ENCODE measurements at places on chromosomes 7 and 10. TPM values are rescaled to one million over a fixed set of nuclear protein-coding genes. Genes with fewer than 3 reads are reported as not detected.

The SPACDR gene
- polyA plus RNA-seq, result 6.5 TPM

The CRHR2 gene
- 2.6 TPM for polyA plus RNA-seq

The ANKRD2 gene
- polyA plus RNA-seq, result 0.71 TPM

The ASB4 gene
- 0.33 TPM for polyA plus RNA-seq

The ZNF365 gene
- polyA plus RNA-seq, result 23.0 TPM

The DMBT1 gene
- 0.16 TPM for polyA plus RNA-seq

The BHLHA15 gene
- 3.2 TPM for polyA plus RNA-seq

The MLXIPL gene
- polyA plus RNA-seq, result 4.4 TPM

The FBXO24 gene
- 0.95 TPM for polyA plus RNA-seq

The TMEM196 gene
- polyA plus RNA-seq, result 14.7 TPM

The ADAM8 gene
- polyA plus RNA-seq, result 4.9 TPM

The SLC35B4 gene
- polyA plus RNA-seq, result 23.6 TPM

The CHAT gene
- polyA plus RNA-seq, result 1.8 TPM

The CNNM1 gene
- polyA plus RNA-seq, result 6.5 TPM

The SPDYE9 gene
- polyA plus RNA-seq, result 0.36 TPM

The TDRD1 gene
- 0.22 TPM for polyA plus RNA-seq

The PNLIPRP3 gene
- not detected for polyA plus RNA-seq

The KMT2E gene
- polyA plus RNA-seq, result 73.1 TPM

The STEAP4 gene
- polyA plus RNA-seq, result 0.22 TPM

The YKT6 gene
- polyA plus RNA-seq, result 106 TPM

The CUBN gene
- polyA plus RNA-seq, result 5.1 TPM

The PILRB gene
- polyA plus RNA-seq, result 37.6 TPM

The ITPRID1 gene
- polyA plus RNA-seq, result 0.09 TPM

The PKD1L1 gene
- polyA plus RNA-seq, result 1.4 TPM

The PON1 gene
- 1.1 TPM for polyA plus RNA-seq

The RELN gene
- polyA plus RNA-seq, result 76.3 TPM

The ELMO1 gene
- 98.3 TPM for polyA plus RNA-seq

The AKR1D1 gene
- not detected for polyA plus RNA-seq

The PTCD1 gene
- polyA plus RNA-seq, result 6.9 TPM

The RAMP3 gene
- polyA plus RNA-seq, result 9.4 TPM

The SRGN gene
- polyA plus RNA-seq, result 21.5 TPM

The NKX6-2 gene
- polyA plus RNA-seq, result 37.6 TPM

The HPS6 gene
- polyA plus RNA-seq, result 12.9 TPM

The WDFY4 gene
- polyA plus RNA-seq, result 3.1 TPM

The GJD4 gene
- 0.29 TPM for polyA plus RNA-seq

The NPSR1 gene
- 0.15 TPM for polyA plus RNA-seq

The PRSS37 gene
- 0.45 TPM for polyA plus RNA-seq

The COBL gene
- 7.8 TPM for polyA plus RNA-seq

The FAM131B gene
- polyA plus RNA-seq, result 112 TPM

The HOXA5 gene
- polyA plus RNA-seq, result 171 TPM

The ABCB4 gene
- 2.2 TPM for polyA plus RNA-seq

The ARHGEF35 gene
- polyA plus RNA-seq, result 1.2 TPM

The RPP38 gene
- polyA plus RNA-seq, result 25.0 TPM

The SEMA3E gene
- 2.8 TPM for polyA plus RNA-seq

The ZNF425 gene
- polyA plus RNA-seq, result 6.1 TPM

The LEP gene
- 0.15 TPM for polyA plus RNA-seq

The COL17A1 gene
- 0.35 TPM for polyA plus RNA-seq

All from spinal cord (tissue), 10 donors.